ENCODE measurements at places on chromosomes 6 and 20.

- DNase-seq: no peak
These were observed 180.4 kb downstream of the ZNF217 start for GRCh38 chr20:53413186-53413631.

- no peak for DNase-seq
These were observed 134.7 kb downstream of the WDR27 start for GRCh38 chr6:169566961-169567750.

DNA sequence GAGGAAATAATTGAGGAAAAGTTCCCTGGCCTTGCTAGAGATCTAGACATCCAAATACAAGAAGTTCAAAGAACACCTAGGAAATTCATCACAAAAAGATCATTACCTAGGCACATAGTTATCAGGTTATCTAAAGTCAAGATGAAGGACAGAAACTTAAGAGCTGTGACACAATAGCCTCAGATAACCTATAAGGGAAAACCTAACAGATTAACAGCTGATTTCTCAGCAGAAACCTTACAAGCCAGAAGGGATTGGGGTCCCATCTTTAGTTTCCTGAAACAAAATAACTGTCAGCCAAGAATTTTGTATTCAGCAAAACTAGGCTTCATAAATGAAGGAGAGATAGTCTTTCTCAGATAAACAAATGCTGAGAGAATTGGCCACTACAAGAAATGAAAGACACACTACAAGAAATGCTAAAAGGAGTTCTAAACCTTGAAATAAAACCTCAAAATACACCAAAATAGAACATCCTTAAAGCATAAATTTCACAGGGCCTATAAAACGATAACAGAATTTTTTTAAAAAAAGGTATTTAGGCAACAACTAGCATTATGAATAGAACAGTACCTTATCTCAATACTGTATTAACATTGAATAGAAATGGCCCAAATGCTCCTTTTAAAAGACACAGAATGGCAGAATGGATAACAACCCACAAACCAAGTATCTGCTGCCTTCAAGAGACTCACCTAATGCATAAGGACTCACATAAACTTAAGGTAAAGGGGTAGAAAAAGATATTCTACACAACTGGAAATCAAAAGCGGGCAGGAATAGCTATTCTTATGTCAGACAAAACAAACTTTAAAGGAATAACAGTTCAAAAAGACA lies 9.7 kb downstream of the RNGTT start:
- no peak for DNase-seq

DNA sequence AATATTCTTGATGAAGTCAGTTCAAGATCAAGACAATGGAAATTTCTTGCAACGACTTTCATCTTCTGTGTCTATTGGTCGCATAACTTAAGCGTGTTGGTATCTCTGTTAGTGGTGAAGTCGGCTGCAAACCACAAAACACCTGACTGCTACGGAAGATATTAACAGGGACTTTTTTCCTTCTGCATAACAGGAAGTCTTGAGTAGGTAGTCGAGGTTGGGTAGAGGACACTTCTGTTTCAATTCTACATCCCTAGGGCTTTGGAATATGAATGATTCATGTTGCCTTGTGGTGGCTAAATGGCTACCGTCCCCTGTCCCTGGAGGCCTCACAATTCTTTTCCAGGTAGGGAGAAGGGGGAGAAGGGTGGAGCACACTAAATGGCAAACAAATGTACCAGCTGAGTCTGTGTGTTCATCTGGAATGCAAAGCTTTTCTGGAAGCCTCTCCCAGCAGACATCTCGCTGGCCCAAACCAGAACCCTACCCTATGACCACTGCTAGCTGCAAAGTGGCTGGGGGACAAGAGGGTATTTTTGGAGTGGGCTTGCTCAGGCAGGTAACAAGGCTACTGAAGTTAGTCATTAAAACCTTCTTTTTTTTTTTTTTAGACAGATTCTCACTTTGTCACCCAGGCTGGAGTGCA lies 34.6 kb upstream of the NKX2-2 start:
- DNase-seq: no peak
